ENCODE measurements at places on chromosomes 12 and 14. TPM values are rescaled to one million over a fixed set of nuclear protein-coding genes. Genes with fewer than 3 reads are reported as not detected.

GRCh38 chr12:114625294-114625851, 58.6 kb downstream of the TBX3 start:
- peak; percentile 18 for DNase-seq

DNA sequence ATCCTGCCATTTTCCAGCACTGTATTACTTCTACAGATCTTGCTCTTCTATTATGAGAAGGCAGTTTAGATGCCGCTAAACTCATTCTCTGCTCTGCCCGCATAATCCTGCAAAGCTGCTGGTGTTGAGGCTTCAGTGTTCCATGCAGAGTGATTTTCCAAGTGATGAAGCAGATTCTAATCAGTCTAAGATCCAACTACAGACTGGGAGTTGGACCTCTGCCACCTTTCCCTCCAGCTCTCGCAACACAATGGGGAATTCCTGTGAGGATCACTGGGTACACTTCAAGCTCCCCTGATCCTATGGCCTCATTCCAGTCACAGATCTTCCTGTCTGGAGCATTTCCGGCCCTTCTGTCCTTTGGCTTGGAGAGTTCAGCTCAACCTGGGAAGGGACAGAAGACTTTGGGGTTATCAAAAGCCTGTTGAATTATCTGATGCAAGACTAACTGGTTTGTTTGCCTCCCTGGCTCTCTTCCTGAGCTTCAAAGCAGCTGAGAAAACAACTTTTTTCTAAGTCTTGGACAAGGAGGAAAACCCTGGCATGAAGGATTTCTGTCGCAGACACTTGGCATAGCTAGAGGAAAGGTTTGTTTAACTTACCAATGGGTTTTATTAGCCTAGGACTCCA, 333.9 kb downstream of the ZFP36L1 start:
- peak; percentile 96 for DNase-seq

GRCh38 chr12:57470286-57470969, 9.2 kb downstream of the ARHGAP9 start:
- DNase-seq: no peak

- DNase-seq: no peak
These were observed 16.4 kb downstream of the FOXJ2 start for GRCh38 chr12:8048906-8049305.

Gene LRTM2
- total RNA-seq: not detected
